ENCODE measurements at places on chromosomes 4 and X. TPM values are rescaled to one million over a fixed set of nuclear protein-coding genes. Genes with fewer than 3 reads are reported as not detected.

DNA sequence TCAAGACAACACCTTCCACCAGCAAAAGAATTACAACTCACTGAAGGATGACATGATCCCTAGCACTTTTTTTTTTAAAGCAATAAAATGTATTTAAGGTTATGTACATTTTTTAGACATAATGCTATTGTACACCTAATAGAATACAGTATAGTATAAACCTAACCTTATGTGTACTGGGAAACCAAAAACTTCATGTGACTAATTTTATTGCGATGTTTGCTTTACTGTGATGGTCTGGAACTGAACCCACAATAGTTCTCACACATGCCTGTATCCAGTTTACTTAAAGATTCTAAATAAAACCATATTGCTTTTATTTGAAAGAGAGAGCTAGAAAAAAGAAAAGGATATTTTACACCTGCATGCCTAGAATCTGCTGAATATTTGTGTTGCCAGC is 4.4 kb upstream of the STS start:
- DNase-seq: no peak

GRCh38 chr4:70855464-70855863 is 15.8 kb upstream of the GRSF1 start:
- no peak for DNase-seq

DNA sequence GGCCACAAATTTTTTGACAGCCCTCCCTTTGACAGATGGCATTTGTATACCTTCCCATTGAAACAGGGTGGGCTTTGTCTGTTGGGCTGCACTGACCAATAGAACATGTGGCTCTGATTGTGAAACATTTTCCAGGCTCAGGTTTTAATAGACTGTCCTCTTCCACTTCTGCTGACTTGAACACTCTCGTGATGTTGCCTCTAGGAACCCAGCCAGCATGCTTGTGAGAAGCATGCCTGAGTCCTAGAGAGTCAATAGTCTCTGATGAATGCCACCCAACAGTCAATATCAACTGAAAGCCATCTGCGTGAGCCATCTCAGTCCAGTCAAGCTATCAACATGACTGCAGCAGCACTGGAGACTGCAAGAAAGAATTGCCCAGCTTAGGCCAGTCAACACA is 290.0 kb downstream of the SLC7A11 start:
- no peak for DNase-seq

DNA sequence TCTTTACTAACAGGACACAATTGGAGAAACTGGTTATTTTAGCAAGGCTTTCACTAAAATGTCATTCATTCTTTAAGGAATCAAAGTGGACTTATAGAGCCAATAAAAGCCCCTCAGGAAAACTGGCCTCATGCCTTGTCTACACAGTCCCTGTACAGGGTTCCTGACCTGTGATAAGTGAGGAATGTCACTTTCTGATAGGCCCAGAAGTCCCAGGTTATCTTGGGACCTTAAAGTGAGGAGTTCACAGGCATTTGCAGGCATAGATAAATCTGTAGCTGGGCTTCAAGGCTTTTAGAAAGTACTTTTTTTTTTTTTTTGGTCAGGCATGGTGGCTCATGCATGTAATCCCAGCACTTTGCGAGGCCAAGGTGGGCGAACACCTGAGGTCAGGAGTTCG is 19.4 kb upstream of the STPG2 start:
- DNase-seq: no peak

DNA sequence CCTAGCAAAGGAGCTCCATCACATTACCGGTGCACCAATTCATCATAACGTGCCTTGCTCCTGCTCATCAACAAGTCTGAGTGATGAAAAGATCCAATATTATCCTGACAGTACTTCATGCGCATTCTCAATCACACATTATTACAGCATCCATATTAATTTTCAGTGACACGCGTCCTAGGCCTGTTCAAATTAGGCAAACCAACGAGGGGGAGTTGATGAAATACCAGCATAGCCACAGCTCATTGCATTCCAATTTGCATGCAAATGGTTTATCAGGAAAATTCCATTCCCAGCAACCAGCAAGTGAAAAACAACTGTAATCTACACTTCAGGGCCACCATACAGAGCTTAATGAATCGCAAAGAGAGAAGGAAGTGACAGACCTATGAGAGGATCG is 236.9 kb downstream of the DCLK2 start:
- no peak for DNase-seq

The MAGEA6 gene
- 78.8 TPM for polyA plus RNA-seq

DNA sequence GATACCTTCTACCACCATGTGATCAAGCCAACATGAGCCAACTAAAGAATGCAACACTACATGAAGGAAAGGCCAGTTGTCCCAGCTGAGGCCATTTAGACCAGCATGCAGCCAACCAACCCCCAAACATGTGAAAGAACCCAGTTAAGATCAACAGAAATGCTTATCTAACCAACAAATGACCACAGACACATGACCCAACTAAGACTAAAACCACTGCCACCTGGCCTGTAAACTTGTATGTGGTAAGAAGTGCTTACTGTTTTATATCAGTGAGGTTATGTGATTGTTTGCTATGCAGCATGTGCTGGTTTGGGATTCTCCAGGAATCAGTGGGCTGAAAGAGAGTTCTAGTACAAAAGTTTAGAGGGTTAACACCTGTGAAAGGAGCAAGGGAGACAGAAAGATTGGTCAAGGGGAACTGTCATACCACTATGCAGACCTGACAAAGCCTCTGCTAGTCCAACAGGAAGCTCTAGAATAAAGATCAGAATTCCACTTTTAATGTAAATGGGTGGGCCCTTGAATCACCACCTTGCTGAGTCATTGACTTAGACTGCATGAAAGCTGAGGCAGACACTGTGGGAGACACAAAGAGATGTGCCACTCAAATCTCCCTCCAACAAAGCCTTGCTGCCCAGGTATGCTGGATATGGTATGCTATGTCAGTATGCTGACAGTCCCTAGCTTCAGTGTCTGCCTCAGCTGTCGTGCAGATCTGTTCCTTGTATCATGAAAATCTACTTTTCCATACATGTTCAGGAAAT is 6.1 kb upstream of the SH3D19 start:
- DNase-seq: no peak

All from SK-N-SH (cell line).